GM19239 (cell line): ENCODE measurements at places on chromosomes 1 and 21.

DNA sequence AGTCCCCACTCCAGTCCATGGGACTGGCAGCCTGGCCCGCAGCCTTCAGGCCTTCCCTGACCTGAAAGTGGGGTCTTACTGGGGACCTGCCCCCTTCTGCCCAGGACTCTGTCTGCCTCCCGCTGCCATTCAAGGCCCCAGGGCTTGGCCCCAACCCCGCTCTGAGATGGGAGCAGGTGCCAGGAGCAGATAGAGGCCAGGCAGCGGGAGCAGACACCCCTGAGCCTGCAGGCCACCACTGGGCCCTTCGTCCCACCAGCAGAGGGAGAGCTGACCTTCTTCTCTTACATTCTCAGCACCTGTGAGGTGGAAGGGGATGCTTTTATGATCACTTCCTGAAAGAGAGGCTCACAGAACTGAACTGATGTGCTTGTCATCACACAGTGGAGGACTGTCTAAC lies 62.2 kb upstream of the TINAGL1 start:
- DNase-seq, result no peak

GRCh38 chr21:29477347-29477746 lies 178.6 kb downstream of the BACH1 start:
- no peak for DNase-seq

DNA sequence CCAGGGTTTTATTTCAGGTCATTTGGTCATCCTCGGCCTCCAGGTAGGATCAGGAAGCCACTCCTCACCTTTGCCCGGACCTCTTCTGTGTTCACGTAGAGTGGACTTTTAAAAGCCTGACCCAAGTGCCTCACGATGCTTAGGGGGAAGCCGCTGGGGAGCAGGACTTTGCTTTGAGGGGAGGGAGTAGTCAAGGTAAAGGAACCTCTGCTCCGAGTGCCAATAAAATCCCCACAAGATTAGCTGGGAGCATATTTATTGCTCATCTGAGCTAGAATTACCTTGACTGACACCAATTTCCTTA lies 603 bp upstream of the DHRS3 start:
- no peak for DNase-seq

DNA sequence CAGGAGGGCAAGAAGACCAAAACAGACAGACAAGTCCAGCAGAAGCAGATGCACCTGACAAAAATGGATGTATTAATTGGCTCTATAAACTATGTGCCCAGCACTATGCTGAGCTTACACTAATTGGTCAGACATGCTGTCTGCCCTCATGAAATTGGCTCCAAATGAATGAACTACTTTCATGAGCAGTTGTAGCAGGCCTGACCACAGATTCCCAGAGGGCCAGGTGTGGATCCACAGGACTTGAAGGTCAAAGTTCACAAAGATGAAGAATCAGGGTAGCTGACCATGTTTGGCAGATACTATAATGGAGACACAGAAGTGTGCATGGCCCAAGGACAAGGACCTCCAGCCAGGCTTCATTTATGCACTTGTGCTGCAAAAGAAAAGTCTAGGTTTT lies 14.5 kb downstream of the SLAMF7 start:
- no peak for DNase-seq

- no peak for DNase-seq
Observed at GRCh38 chr21:41664881-41665765, 101.7 kb downstream of the RIPK4 start.

GRCh38 chr1:230215031-230215430 lies 148.0 kb downstream of the GALNT2 start:
- no peak for DNase-seq

- DNase-seq, result no peak
Observed at GRCh38 chr1:116771997-116772647, 17.9 kb downstream of the CD2 start.

GRCh38 chr1:165837838-165838364 lies 10.5 kb downstream of the UCK2 start:
- DNase-seq, result no peak

DNA sequence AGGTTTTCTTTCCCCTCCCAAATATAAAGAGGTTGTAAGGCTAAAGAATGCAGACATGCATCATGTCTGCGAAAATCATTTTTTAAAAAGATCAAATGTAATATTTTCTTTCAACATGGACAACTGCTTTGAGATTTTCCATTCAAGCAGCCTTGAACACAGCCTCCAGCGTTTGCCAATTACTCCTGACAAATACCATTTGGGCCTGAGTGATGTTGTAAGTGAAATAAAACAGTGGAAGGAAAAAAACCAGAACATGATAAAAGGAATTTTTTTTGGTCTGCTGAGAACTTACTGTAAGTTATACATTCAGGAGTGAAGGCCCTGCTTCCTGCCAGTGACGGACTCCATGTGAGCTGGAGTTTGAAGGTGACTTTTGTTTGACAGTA lies 37.2 kb downstream of the SETD4 start:
- no peak for DNase-seq

GRCh38 chr1:230243583-230244353 lies 176.7 kb downstream of the GALNT2 start:
- no peak for DNase-seq

- no peak for DNase-seq
Observed at GRCh38 chr1:7319196-7319595, 451.9 kb upstream of the VAMP3 start.

DNA sequence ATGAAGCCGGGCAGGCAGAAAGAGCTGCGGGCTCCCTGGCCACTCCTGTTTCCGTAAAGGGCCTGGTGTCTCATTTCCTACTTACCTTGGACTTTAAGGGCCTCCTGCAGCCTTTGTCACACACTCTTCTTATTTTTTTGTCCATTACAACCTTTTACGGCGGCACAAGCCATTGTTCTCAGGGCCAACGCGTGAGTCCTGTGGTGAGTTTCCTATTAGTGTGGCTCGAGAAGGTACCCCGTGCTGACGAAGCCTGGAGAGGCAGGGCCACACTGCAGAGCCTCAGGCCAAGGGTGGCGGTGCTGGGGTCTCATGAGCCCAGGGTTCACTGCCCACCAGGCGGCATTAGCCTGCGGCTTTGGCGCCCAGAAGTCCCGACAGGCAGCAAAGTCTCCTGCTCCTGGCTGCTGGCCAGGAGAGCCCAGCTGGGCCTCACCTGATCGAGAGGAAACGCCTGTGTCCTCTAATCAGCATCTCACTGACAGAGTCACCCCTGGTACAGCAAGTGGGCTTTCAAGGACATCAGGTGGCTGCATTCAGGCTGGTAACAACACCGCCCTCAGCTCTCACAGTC lies 62.0 kb downstream of the SIK1 start:
- no peak for DNase-seq

DNA sequence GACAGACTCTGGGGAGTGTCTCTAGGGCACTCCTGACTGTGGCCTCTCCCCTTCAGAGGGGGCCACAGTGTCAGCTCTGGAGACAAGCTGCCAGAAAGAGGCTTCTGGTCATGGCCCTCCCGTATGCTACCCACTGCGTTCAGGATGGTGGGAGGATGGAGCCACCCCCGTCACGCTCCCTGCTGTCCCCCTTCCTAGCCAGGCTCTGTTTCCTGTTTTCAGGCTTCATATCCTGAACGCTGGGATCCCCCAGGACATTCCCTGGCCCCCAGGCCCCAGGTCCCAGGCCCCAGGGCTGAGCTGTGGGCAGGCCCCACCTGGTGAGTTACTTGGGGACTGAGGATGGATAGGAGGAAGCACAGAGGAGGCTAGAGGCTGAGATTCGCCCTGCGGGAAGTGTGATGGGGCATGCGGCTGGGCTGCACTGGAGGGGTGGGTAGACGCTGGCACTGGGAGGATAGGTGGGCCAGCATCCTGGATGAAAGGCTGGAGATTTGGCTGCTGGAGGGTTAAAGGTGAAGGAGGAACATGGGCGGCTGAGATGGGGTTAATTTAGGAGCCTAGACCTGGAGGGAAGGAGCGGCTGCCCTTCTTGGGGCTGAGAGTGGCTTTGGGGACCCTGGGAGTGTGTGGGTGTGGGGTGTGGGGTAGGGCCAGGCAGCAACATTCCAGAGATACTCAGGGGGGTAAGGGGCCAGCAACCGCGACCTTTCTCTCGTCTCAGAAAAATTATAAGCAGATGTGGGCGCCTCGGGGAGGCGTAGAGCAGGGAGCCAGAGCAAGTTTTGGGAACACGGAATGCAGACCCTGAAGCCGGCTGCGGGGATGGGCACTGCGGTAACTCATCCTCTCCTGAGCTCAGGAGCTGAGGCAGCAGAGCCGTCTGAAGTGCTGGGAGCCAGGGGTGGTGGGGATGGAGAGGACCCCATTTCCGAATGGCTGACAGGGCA lies 8.7 kb downstream of the PEAR1 start:
- no peak for DNase-seq

- DNase-seq, result no peak
Observed at GRCh38 chr1:115744646-115745275, 23.8 kb downstream of the CASQ2 start.

- peak; percentile 94 for DNase-seq
Observed at GRCh38 chr1:151762941-151763921, at the start of gene MRPL9. TSS of gene MRPL9 (minus strand) at chr1:151763496. CDS start at chr1:151763479, 17 bp downstream.

DNA sequence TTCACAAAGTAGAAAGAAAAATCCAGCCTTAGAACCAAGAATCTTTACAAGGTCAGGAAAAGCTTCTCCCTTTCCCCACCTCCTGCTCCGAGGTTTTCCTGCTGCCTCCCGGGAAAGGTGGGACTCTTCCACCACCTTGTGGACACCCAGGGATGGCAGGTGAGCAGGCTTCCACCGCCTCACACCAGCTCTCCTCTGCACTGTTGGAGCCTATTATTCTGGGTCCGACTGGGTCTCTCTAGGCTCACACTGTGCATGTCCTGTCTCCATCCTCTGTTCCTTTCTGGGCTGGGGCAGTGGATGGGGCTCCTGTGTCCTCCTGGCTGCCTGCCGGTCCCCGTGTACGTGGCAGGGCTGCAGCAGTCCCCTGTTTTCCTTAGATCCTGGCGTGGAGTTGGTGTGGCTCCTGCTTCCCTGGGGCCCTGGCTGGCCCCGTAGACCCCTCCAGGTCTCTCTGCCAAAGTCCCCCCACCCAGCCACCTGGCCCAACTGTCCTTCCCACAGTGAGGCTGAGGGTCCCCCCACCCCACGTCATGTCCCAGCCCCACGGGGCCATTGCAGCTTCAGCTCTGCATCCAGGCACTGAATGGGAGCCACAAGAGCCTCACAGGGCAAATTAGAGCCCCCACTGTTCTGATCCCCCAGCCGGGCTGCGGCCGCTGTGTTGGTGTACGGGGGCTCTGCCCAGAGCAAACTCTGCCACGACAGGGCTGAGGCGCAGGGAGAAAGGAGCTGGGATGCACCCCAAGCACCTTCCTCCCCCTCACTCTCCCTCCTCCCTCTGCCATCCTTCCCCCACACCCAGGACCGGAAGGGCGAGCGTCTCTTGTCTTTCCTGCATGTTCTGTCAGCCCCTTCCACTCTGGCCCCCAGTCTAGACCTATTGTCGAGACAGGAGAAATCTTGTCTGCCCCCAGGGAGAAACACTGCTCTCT lies 3.3 kb upstream of the SLC45A1 start:
- peak; percentile 59 for DNase-seq

GRCh38 chr1:38586993-38587646 lies 272.5 kb downstream of the RRAGC start:
- DNase-seq, result peak; percentile 71

- DNase-seq, result no peak
Observed at GRCh38 chr1:215358356-215358755, 208.7 kb upstream of the KCTD3 start.

DNA sequence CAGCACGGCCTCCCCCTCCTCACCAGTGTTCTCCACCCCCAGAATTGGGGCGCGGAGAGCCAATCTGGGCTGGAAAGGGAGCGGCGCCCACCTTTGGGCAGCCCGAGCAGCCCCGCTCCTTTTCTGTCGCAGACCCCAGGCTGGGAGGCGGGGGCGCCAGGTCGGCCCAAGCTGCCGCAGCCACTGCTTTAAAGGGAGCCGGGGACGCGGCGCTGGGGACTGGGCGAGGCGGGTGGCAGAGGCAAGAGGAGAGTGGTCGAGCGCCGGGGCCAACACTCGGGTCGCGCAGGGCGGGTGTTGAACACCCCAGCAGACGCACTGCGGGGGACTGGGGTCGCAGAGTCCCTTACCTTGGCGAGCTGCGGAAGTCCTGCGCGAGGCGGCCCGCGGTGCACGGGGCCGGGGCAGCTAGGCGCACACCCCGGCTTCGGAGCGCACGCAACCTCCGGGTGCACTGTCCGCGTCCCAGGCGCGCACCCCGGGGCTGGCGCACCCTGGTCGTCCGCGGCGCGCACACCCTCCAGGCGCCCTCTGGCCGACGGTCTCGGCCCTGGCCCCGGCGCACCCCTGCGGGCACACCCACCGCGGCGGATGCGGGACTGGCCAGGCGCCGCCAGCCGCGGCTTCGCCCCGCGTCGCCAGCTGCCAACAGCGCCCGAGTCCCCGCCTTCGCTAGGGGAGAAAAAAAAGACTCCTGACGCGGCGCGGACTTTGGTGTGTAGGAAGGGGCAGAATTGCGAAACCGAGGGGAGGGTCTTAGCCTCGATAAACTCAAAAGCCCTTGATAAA lies at the start of gene KANK4:
Gene KANK4, minus strand, starts transcription at position 679 of the 789 bp plus-strand sequence. CDS start 37,870 bp downstream, outside the sequence.
- DNase-seq, result no peak

DNA sequence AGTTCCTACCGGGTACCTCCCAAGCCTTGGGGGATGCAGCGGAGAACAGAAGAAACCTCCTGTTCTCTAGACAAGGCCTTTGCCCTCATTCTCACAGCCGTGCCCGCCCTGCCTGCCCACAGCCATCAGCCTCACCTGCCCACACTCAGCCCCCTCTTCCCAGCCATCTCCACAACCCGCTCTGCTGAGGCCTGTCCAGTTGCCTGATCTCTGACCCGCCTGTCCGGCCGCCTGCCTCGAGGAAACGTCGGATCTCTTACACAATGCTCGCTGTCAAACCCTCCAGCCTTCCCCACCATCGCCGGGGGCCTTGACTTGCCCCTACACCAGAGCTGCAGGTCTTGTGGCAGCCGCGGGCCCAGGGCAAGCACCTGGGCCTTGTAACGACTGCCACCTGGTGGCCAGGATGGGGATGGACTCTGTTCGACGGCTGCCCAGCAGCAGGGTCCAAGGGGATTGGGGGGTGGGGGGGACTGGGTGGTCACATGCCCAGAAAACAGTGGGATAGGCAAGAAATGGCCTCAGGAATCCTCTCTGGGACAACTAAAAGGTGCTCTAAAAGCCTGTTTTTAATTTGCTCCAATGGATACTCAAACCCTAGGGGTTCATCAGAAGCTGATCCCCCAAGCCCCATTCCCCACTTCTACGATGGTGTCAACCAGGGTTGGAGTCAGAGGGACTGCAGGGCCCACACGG lies 31.0 kb downstream of the SLC45A1 start:
- DNase-seq, result peak; percentile 92

DNA sequence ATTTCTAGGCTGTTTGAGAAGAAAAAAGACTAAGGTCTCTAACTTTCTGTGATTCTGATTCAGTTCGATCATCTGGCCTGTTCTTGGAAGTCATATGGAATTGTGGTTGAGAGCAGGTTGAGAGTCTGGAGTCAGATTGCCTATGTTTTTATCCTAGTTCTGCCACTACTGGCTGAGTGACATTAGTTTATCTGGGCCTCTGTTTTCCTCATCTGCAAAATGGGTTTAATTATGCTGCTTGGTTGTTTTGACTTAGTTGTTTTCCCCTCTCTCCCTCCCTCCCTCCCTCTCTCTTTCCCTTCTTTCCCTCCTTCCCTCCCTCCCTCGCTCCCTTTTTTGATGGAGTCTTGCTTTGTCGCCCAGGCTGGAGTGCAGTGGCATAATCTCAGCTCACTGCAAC lies 6.2 kb downstream of the MACF1 start:
- no peak for DNase-seq
